Spinal cord (tissue), 10 donors: ENCODE measurements at places on chromosomes 5 and 9.

- no peaks in the 10 kb centered on the region for H3K27me3 ChIP-seq
- no peak overlapping the region for H3K27ac ChIP-seq
- peaks cover 4% of the 10 kb centered on the region for H3K4me1 ChIP-seq
- H3K4me3 ChIP-seq = no peak overlapping the region
- no peaks in the 10 kb centered on the region for H3K36me3 ChIP-seq
These were observed 283.0 kb upstream of the ITGA1 start for GRCh38 chr5:52504584-52505240.

DNA sequence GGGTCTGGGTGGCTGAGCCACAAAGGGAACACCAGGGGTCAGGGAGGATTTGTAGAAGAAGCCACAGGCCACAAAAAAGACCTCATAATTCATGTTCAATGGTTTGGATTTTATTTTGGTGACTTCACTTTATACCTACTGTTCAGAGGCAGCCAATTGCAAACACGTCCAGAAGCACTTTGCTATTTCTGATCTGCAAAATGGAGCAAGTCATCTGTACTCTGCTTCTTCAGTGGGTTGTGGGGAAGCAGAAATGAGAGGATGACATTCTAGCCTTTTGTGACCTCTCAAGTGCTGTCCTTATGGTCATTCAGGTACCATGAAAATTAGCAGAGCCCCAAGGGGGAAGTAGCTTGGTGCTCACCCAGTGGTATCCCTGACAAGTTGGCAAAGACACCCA is 2.5 kb upstream of the KCNIP1 start:
- no peaks in the 10 kb centered on the region for H3K36me3 ChIP-seq
- H3K27ac ChIP-seq = no peak overlapping the region
- peaks cover 42% of the 10 kb centered on the region for H3K4me1 ChIP-seq
- no peak overlapping the region for H3K4me3 ChIP-seq
- H3K27me3 ChIP-seq = no peaks in the 10 kb centered on the region

DNA sequence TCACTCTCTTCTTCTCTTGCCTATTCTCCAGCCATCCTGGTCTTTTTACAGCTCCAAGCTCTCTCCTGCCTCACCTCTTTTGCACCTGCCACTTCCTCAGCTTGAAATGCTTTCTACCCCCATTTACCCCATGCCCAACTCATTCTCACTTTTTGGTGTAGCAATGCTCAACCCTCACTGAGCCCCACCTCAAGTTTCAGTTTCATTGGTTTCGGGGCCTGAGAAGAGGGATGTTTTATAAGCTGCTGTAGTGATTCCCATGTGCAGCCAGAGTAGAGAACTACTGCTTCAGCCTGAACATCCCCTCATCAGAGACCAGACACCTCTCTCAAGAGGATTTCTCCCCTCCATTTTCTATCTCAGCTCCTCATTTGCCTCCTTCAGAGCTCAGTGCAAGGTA is 45.2 kb upstream of the FYB1 start:
- no peaks in the 10 kb centered on the region for H3K27me3 ChIP-seq
- no peak overlapping the region for H3K4me3 ChIP-seq
- no peak for DNase-seq
- H3K36me3 ChIP-seq = no peaks in the 10 kb centered on the region
- H3K27ac ChIP-seq = no peak overlapping the region
- no peaks in the 10 kb centered on the region for H3K4me1 ChIP-seq

- no peaks in the 10 kb centered on the region for H3K27me3 ChIP-seq
- no peaks in the 10 kb centered on the region for H3K36me3 ChIP-seq
- DNase-seq = no peak
- no peak overlapping the region for H3K4me3 ChIP-seq
- H3K4me1 ChIP-seq = no peaks in the 10 kb centered on the region
These were observed 189.1 kb upstream of the CDH12 start for GRCh38 chr5:23042226-23042625.

GRCh38 chr5:5291357-5291756 is 131.1 kb upstream of the ICE1 start:
- no peak for DNase-seq
- H3K36me3 ChIP-seq = no peaks in the 10 kb centered on the region
- no peak overlapping the region for H3K4me3 ChIP-seq
- H3K27me3 ChIP-seq = no peaks in the 10 kb centered on the region
- no peaks in the 10 kb centered on the region for H3K4me1 ChIP-seq
- no peak overlapping the region for H3K27ac ChIP-seq

- peaks cover 6% of the 10 kb centered on the region for H3K4me1 ChIP-seq
- peak overlapping the region; percentile 26 for H3K27ac ChIP-seq
- no peak overlapping the region for H3K4me3 ChIP-seq
- H3K27me3 ChIP-seq = no peaks in the 10 kb centered on the region
These were observed 12.4 kb downstream of the PRUNE2 start for GRCh38 chr9:76893395-76893932.

- H3K4me1 ChIP-seq = no peaks in the 10 kb centered on the region
- H3K27ac ChIP-seq = no peak overlapping the region
- H3K36me3 ChIP-seq = no peaks in the 10 kb centered on the region
- no peak for DNase-seq
These were observed 173.2 kb upstream of the TRPC7 start for GRCh38 chr5:136538534-136538933.

DNA sequence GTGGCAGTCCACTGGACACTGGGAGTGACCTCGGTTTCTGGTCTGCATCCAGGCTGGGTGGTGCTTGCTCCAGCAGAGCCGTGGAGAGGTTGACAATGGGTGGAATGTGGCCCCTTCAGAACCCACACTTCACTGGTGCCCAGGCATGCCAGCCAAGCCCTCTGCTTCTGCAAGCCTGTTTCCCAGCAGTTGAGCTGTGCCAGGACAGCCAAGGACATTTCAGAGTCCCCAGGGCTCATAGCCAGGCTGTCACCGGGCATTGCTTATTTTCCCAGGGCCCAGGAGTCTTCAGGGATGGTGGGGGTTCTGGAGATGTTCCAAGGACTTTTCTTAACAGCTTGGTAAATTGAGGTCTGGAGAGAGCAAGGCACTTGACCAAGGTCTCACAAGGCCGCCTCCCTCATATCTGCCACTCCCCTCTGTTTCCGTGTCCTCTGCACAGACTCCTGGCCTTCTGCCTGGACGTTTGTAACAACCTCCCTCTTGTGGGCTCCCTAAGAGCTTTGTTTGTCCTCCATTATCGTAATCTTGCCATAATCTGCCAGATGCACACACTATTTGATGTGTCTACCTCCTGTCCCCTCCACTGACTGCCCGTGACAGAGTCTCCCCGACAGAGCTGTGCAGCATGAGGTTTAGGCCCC is 3.8 kb upstream of the NDST1 start:
- no peak for DNase-seq
- peaks cover 93% of the 10 kb centered on the region for H3K4me1 ChIP-seq
- no peak overlapping the region for H3K4me3 ChIP-seq
- H3K27me3 ChIP-seq = no peaks in the 10 kb centered on the region
- H3K36me3 ChIP-seq = peaks cover 13% of the 10 kb centered on the region
- H3K27ac ChIP-seq = peak overlapping the region; percentile 33

DNA sequence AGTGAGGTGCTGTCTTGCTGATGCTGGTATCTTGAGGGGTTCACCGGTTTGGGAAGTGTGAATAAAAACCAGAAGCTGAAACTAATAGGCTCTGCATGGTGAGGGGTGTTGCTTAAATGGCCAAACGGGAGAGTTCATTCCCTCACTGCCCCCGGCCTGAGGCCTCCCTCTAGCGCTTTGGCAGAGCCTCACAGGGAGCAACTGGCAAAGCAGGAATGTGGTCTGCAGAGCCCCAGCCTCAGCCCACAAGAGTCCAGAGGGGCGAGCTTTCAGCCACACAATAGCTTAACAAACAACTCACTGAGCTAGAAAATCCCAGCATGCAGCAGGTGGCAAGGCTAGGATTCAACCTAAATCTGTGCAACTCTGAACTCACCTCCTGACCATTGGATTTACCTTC is 234.8 kb downstream of the MED10 start:
- H3K4me3 ChIP-seq = no peak overlapping the region
- H3K27me3 ChIP-seq = no peaks in the 10 kb centered on the region
- no peaks in the 10 kb centered on the region for H3K4me1 ChIP-seq

GRCh38 chr9:100473276-100474081 is 530 bp downstream of the TMEFF1 start:
- H3K4me1 ChIP-seq = peaks cover 10% of the 10 kb centered on the region
- H3K27ac ChIP-seq = no peak overlapping the region
- no peak for DNase-seq
- no peaks in the 10 kb centered on the region for H3K36me3 ChIP-seq
- H3K27me3 ChIP-seq = no peaks in the 10 kb centered on the region
- H3K4me3 ChIP-seq = peak overlapping the region; percentile 67

DNA sequence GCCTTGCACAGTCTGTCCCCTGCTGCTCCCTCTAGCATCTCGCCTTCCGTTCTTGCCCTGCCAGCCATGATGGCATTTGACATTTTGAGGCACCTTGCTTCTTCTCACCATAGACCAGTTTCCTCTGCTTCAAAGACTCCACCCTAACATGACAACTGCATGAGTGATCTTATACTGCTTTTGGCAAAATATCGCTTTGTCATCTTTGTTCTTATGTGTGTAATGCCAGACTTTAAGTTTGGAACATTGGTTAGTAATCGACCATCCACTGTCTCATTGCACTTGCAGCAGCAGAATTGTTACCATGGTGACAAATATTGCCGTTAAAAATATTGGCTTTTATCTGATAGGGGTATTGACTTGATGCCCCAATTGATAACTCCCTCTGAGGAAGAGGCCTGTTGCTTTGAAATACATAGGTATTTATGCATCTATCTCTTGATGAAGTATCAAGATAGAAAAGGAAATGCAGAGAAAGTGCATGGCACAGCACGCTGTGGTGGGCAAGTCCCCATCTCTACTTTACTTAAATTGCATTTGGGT is 6.8 kb downstream of the GARIN3 start:
- H3K27ac ChIP-seq = no peak overlapping the region
- H3K36me3 ChIP-seq = no peaks in the 10 kb centered on the region
- DNase-seq = no peak
- H3K4me1 ChIP-seq = no peaks in the 10 kb centered on the region

DNA sequence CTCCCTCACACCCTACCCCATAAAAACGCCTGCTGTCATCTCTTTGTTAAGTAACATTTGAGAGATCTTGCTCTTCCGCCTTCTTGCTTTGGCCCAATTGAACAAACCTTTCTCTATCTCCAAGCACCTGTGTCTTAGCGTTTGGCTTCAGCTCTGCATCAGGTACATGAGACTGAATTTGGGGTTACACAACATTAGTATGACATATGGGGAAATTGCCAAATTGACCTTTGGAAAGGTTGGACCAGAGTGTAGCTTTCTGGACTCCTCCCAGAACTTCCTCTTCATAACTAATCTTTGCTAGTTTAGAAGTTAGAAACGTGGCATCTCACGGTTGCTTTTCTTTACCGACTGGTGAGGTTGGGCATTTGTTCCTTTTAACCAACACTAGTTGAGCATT is 3.5 kb upstream of the EXOSC3 start:
- H3K4me3 ChIP-seq = no peak overlapping the region
- peaks cover 4% of the 10 kb centered on the region for H3K27me3 ChIP-seq
- H3K36me3 ChIP-seq = peaks cover 6% of the 10 kb centered on the region
- DNase-seq = no peak

DNA sequence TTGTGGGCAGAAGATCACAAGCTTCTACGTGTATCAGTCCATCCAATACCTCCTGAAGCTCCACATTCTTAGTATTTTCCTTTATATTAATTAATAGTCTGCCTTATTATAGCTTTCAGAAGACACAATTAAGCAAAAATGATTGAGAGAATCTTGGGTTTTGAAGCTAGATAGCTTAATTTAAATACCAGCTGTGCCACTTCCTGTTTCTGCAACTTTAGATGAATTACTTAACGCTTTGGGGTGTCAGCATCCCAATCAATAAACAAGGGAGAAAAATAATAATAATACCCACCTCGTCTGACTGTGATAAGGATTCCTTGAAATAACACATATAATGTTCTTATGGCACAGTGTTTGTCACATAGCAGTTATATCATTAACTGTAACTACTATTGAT is 44.7 kb upstream of the HTR4 start:
- H3K4me1 ChIP-seq = no peaks in the 10 kb centered on the region
- no peak overlapping the region for H3K4me3 ChIP-seq
- H3K36me3 ChIP-seq = no peaks in the 10 kb centered on the region
- H3K27me3 ChIP-seq = no peaks in the 10 kb centered on the region

DNA sequence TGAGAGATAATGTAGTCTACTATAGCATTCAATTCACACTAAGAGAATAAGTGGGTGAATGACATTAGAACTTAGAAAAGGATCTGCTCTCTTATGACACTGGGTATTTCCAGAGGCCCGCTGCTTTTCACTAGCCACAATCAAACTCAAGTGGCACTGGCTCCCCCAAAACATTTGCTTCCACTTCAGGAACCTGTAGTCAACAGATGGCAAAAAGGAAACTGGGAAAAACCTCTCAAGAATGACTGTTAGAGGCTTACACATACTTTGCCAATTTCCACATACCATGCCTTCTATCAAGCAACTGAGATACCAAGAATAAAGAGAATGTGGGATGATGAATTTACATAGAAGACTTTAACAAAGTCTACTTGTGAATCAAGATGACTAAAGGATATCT is 11.2 kb downstream of the POC5 start:
- DNase-seq = no peak
- no peaks in the 10 kb centered on the region for H3K27me3 ChIP-seq
- H3K4me1 ChIP-seq = no peaks in the 10 kb centered on the region
- H3K4me3 ChIP-seq = no peak overlapping the region
- H3K36me3 ChIP-seq = no peaks in the 10 kb centered on the region
